HTR-8/SVneo (cell line): ENCODE measurements at places on chromosomes 2 and 18.

- no peak for DNase-seq
Observed at GRCh38 chr18:37055137-37055802, 226.3 kb downstream of the KIAA1328 start.

- DNase-seq: no peak
Observed at GRCh38 chr18:65329010-65329409, 421.8 kb upstream of the CDH7 start.

DNA sequence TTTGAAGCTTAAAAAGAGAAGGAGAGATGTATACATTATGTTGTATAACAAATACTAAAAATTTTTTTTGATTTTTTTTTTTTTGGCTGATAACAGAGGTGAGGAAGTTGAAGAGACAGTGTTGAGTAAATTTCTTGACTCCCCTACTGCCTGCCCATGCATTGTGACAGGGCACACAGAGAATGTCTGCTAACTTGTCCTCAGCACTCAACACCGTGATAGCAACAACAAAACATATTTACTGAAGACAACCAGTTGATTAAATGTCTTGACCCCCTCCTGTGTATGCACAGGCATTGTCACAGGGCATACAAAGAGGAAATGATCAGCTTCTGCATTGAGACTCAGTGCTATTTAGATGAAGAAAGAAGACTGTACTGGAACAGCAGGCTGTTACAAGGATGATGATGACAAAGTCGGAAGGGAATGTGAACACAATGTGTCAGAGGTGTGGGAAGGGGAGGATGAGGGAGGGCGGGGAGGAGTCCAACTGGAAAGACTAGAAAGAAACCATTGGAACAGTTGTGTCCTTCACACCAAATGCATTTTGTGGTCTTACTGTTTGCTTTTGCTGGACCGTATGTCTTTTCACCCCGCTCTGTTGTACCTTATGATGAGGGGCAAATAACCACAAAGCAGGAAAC, 89.5 kb downstream of the CERS6 start:
- DNase-seq: peak; percentile 61

DNA sequence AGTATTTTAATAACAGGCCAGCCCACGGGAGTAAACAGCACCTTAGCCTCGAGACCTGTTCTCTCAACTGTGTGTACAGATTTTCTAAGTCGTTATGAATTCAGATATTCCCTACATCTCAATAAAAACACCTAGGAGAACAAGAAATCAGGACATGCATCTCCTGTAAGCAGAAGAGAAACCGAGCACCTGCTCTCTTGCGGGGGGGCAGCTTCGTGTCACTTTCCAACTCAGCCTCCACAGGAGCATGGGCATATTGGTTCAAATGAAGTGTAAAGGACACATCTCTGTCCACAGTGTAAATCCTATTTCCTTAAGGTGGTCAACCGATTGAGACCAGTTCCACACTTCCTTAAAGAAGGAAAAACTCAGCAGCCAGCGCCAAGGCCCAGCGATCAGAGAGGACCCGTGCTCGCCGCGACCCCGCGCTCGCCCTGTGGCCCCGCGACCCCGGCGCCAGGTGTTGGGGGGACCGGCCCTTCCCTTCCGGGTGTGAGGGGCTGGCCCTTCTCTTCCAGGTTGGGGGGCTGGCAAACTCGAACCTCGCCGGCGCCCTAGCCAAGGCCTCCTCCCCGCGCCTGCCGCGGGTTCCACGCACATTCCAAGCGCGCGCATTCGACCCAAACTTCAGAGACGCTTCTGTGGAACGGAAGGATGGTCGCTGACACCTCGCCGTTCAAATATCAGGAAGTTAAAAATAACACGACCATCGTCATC, 652 bp downstream of the SH3YL1 start:
- no peak for DNase-seq

DNA sequence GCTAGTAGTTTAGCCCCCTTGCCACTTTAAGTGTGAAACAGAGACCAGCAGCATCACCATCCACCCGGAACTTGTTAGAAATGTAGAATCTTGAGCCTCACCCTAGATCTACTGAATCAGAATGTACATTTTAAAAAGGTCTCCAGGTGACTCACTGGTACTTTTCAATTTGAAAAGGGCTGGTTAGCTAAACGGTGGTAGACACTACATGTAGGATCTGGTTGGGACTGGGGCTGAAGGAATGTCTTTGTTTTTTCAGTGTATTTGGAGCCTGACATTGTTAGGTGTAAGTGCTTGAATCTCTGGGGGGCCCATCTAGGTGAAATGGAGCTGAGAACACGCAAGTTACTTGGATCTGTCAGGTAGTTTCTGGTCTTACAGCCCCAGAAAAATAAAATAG, 44.0 kb upstream of the XPO1 start:
- DNase-seq: no peak

DNA sequence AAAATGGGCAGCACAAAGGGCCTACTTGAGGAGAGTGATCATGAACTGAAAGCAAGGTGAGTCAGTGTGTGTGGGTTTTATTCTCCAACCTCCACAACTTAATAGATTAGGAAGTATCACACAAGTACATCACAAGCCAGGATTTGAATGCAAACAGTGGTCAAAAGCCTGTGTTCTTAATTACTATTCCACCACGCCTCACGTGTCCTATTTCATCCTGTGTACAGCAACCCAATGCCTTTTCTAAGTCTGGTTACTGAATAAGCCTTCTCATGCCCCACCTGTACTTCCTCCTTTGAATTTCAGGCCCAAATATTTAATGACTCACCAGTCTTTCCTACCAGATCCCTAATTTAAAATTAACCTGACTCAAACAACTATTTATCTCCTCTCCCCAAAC, 755.7 kb upstream of the SLC8A1 start:
- no peak for DNase-seq

DNA sequence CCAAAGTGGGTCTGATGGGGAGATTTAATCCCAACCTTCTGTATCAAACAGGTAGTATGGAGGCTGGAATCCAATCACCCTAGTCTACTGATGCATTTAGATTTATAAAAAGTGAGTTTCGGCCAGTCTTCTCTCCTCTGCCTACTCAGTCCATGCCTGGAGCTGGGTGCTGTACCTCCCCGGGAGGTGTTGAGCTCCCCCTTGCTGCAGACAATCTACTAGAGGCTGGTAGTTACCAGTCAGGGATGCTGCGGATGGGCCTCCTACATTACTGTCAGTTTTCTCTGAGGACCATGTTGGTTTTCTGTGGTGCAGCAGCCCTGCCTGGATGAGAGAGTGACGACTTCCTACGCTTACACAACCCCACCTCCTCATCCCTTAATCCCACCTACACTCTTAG, 118.6 kb upstream of the CELF4 start:
- DNase-seq: no peak

GRCh38 chr2:38159597-38159996, 83.6 kb upstream of the CYP1B1 start:
- DNase-seq: no peak

DNA sequence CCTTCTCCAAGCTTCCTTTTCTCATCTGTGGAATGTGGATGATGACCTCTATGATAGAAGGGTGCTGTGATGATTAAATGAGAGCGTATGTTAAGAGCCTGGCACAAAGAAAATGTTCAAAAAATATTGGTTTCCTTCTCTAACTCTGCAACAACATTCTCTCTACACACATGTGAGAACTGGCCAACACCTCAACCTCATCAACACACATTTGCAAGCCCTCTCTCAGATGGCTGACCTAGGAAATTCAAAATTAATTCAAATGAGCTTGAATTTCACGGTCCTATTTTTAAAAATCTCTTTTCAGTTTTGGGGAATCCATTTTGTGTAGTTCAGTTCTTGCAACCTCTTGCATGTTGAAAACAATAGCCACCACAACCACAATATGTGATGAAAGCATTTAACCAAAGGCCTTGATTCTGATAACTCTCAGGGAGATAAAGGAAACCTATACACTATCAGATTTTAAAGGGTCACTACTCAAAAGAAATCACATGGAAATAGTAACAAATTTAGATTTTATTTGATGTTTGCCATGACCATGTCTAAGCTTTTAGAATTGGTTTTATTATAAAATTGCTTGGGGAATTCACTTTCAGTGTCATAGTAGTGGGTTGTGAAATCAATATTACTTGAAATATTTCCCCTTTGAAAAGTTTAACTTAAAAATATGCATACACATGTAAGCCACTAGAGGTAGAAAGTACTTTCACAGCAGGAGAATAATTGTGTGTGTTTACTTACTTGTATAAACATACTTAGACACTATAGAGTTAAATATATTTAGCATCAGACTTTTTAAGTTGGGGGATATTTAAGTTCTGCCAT, 16.6 kb upstream of the NABP1 start:
- no peak for DNase-seq

DNA sequence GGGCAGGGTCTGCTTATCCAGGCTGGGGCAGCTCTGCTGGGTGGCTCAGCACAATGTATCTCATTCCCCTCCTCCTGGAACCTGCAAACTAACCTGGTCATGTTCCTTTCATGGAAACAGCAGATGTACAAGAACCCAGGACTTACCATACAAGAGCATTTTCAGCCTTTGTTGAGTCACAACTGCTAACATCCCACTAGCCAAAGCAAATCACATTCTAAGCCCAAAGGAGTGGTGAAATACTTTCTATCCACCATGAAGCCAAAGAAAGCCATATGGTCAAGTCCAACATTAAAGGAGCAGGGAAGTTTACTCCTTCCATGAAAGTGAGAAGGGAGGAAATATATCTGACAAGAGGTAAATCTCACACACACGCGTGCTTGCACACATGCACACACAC, 163.0 kb downstream of the IRS1 start:
- DNase-seq: no peak

DNA sequence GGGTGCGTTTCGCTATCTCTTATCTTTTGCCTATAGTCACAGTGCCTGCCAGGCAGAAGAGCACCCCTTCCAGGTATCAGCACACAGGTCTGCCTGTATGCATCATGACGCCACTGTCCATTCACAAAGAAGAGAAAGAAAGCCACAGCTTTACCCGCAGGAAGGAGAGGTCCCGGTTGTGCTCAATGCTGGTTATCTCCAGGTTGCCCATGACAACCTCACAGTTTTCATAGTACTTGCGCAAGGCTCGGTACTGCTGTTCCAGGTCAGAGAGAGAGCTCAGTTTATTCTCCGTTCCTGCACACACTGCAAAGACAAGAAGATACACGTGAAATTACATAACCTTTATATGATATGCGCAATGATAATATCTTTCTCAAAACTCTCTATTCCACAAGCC, 414.0 kb downstream of the ERBB4 start:
- DNase-seq: no peak

- DNase-seq: peak; percentile 11
Observed at GRCh38 chr2:210072922-210073509, 70.6 kb downstream of the RPE start.

GRCh38 chr2:29317077-29317517, 201.9 kb downstream of the CLIP4 start:
- DNase-seq: no peak

DNA sequence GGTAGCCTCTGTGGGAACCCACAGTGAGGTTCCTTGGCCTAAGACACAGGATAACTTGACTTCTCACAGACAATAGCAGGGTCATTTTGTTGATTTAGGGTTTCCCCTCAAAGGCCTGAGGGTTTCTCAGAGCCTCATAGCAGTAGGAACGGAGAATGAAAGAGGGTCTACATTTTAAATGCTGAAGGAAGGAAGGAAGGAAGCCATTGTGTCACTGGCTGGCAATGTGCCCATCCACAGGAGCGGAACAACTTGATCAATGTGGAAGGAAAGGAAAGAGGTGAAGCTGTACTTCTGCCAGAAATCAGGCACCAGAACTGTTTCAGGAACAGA, 5.1 kb downstream of the IL1B start:
- no peak for DNase-seq

DNA sequence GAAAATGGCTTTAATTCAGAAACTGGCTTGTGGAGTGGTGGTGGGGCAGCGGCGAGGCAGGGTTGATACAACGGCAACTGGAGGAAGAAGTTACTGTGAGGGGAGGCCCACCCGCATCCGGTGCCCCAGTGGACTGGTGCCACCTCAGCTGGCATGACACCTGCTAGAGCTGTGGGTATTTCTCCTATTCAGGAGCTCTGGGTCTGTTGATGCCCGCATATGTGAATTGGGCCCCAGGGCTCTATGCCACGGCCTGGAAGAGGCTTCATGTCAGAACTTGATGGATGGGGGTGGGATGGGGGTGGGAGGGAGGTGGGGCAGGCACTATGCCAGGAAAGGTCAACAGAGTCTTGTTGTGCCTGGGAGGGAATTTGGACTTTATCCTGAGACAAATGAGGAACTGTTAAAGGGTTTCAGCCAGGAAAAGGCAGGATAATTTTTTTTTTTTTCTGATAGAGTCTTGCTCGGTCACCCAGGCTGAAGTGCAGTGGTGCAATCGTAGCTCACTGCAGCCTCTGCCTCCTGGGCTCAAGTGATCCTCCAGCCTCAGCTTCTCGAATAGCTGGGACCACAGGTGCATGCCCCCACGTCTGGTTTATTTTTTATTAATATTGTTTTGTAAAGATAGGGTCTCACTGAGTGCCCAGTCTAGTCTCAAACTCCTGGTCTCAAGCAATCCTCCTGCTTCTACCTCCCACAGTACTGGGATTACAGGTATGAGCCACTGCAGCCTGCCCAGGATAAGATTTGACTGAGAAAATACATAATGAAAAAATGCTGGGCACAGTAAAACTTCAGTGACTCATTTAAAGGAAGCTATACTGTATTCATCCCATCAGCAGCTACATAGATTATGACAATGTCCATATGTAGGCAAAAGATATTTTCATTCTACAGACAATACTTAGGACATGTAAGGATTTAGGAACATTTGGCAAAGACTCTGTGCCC, 52.6 kb downstream of the SH2D6 start:
- peak; percentile 39 for DNase-seq

GRCh38 chr2:107137706-107138105, 251.7 kb upstream of the ST6GAL2 start:
- DNase-seq: no peak

DNA sequence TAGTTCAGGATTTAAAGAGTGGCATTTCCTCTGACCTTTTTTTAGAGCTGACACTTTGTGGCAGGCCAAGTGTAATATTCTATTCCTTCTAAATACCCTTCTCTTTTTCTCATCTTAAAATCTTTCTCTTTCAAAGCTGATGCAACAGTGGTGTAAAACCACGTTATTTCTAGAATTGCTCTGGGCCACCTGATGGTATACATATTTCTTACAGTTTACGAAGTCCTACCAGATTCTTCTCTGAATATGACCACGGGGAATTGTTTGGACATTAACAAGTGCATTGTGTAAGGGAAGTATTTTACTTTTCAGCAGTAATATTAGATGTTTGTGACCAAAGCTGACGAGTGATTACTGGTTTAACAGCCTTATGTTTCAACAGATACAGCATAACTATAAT, 109.9 kb downstream of the PTPRM start:
- DNase-seq: no peak

- DNase-seq: no peak
Observed at GRCh38 chr2:239440511-239440959, 39.7 kb upstream of the HDAC4 start.

DNA sequence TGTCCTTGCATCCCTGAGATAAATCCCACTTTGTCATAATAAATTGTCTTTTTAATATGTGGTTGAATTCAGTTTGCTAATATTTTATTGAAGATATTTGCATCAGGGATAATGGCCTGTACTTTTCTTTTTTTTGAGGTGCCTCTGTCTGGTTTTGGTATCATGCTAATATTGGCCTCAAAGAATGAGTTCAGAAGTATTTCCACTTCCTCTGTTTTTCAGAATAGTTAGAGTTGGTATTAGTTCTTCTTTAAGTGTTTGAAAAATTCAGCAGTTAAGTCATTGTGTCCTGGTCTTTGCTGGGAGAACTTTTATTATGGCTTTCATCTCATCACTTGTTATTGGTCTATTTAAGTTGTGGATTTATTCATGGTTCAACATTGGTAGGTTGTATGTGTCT, 464.1 kb upstream of the CRIM1 start:
- no peak for DNase-seq
